ENCODE measurements at places on chromosomes 2 and 18.
A peak's percentile ranks its signal among the peaks of the same experiment; 100 is the strongest.

GRCh38 chr2:163191372-163191771, 352.8 kb upstream of the KCNH7 start:
- DNase-seq = peak; percentile 54

DNA sequence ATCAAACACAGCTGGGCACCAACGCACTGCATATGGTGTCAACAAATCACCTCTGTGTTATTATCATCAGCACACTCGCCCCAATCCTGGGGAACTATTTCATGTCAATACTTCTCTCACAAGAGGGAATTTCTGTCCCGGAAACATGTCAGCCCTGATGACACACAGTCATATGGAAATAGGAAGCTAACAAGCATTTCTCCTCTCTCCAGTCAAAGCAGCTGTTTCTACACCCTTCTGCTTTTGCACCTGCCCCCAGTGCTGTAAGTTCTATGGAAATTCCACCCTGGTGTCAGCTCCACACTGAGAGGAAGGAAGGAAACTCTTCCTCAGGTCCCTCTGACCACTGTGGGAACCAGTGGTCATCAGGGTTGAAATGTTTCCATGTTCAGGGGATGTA, 447.6 kb upstream of the ID2 start:
- DNase-seq = no peak

GRCh38 chr2:172924097-172924660, 151.5 kb upstream of the MAP3K20 start:
- no peak for DNase-seq

GRCh38 chr2:200847269-200847668, 17.2 kb downstream of the CLK1 start:
- no peak for DNase-seq

DNA sequence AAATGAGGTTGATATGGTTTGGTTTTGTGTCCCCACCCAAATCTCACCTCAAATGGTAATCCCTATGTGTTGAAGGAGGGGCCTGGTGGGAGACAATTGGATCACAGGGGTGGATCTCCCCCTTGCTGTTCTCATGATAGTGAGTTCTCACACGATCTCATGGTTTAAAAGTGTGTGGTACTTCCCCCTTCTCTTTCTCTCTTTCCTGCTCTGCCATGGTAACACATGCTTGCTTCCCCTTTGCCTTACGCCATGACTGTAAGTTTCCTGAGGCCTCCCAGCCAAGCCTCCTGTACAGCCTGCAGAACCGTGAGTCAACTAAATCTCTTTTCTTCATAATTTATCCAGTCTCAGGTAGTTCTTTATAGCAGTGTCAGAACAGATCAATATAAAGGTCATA, 24.7 kb upstream of the FAM124B start:
- DNase-seq = no peak

DNA sequence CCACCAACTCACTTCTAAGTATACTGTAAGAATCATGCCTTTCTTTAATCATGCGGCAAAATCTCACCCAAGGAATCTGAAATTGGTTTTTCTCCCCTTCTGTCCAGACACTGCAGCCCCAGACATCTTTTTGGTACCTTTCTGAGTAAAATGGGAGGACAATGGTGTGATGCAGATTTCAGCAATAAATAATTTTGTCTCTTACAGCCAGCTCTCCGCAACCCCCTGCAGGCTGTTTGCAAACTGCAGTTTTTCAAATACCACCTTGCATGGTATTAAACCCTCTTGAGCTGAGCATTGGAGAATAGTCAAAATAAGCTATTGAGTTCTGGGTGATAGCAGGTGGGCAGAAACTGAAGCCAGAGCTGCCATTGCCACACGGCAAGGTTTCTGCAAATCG, 32.2 kb downstream of the GPR39 start:
- DNase-seq = peak; percentile 27

DNA sequence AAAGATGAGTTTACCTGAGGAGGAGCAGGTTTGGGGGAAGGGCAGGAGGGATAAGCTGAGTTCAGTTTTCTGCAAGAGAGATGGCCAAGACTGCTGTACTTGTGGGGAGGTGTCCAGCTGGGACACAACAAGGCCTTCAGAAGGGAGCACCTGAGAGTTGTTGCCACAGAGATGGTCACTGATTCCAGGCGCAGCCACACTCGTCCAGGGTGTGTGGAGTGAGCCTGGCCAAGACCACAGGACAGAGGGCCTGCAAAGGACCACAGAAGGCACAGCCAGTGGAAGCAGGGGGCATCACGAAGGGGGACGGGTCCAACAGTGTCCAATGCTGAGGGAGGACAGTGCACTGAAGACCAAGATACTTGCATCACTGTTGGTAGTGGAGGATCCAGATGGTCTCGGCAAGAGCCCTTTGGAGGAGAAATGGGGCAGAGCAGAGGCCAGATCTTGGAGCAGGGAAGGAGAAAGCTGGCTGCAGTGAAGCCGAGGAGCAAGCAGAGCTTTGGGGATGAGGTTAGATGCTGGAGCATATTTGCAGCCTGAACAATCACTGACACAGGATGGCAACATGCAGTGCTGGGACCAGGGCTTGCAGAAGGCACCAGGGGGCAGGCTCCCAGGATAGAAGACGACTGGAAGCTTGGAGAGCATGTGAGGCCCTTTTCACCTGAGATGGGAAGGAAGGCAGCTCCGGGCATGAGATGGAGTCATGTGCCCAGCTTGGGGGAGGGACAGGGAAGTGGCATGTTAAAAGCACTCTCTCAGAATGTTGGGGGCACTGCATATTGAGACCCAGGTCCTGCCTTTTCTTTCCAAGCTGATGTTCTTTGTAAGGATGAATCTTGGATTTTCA, 214.0 kb downstream of the CYP26B1 start:
- no peak for DNase-seq

DNA sequence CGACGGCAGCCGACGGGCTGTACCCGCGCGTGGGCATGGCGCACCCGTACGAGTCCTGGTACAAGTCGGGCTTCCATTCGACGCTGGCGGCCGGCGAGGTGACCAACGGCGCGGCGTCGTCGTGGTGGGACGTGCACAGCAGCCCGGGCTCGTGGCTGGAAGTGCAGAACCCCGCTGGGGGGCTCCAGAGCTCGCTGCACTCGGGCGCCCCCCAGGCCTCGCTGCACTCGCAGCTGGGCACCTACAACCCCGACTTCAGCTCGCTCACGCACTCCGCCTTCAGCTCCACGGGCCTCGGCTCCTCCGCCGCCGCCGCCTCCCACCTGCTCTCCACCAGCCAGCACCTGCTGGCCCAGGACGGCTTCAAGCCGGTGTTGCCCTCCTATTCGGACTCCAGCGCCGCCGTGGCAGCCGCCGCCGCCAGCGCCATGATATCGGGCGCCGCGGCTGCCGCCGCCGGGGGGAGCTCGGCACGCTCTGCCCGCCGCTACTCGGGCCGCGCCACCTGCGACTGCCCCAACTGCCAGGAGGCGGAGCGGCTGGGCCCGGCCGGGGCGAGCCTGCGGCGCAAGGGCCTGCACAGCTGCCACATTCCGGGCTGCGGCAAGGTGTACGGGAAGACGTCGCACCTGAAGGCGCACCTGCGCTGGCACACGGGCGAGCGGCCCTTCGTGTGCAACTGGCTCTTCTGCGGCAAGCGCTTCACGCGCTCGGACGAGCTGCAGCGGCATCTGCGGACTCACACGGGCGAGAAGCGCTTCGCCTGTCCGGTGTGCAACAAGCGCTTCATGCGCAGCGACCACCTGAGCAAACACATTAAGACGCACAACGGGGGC, 2.0 kb downstream of the SP9 start:
- peak; percentile 71 for DNase-seq

GRCh38 chr18:59593291-59593717, 103.9 kb downstream of the CCBE1 start:
- DNase-seq = no peak

- no peak for DNase-seq
Measured at GRCh38 chr2:239092571-239093294, 244.8 kb downstream of the TWIST2 start.

GRCh38 chr2:224890372-224890771, 151.9 kb downstream of the DOCK10 start:
- no peak for DNase-seq

- DNase-seq = no peak
Measured at GRCh38 chr2:62382122-62382521, 123.9 kb downstream of the TMEM17 start.

GRCh38 chr2:106108351-106108750, 85.8 kb downstream of the UXS1 start:
- peak; percentile 41 for DNase-seq

- no peak for DNase-seq
Measured at GRCh38 chr2:85405201-85406059, 4.7 kb downstream of the CAPG start.

- no peak for DNase-seq
Measured at GRCh38 chr2:57156231-57156924, 890.2 kb upstream of the VRK2 start.

GRCh38 chr2:197950724-197951123, 146.3 kb downstream of the PLCL1 start:
- no peak for DNase-seq

GRCh38 chr2:186426153-186427016, 59.7 kb upstream of the ZC3H15 start:
- DNase-seq = no peak

DNA sequence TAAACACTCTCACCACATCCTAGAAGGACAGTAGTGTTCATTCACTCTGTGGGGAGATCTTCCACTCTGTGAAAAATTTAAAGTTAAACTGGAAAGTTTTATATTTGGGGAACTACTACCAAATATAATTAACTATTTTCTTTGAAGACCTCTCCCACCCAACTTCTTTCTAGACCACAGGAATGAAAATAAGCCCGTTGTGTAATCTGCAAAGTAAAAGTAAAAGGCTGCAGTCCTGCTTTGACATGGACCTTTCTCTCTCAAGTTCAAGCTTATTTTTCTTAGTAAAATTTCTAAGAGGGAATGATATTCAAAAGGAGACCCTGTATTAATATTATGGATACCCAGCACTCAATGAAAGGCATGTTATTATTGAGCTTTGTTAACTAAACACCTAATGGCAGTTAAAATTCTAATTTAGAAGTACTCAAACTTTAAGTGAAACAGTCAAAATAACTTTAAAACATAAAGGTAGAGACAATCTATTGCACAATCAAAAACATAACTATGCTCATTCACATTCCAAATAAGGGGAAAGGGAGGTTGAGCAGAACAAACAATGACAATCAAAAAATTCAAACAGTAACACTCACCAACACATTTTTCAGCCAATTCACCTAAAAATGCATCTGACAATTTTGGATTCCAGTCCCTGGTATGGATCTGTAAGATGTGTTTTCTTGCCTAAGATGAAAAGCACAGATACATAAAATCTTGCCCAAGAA, 98.5 kb downstream of the ATAD2B start:
- DNase-seq = no peak

DNA sequence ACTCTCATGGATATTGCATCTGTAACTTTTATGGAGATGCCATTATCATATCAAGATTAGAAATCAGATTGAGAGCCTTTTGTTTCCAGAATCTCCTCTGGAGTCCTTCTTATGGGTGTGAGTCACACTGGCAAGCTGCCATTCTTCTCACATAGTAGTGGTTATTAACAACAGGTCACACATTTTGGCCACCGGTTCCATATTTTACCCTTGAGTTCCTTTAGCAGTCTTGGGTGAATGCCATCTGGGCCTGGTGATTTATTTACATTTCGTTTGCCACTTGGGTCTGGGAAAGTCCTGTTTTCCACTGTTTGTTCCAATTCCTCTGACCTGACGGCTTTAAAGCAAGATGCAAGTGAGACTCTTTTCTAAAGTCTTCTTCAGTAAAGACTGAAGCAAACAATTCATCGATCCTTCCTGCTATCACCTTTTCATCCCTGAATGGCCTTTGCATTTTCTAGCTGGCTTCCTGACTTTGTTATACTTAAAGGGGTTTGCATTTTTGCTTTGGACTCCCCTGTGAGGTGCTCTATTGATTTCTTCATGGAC, 80.5 kb upstream of the CAVIN2 start:
- no peak for DNase-seq

- DNase-seq = no peak
Measured at GRCh38 chr18:61669320-61669719, 223.5 kb downstream of the RNF152 start.

GRCh38 chr2:45373534-45373933, 237.5 kb downstream of the SRBD1 start:
- DNase-seq = no peak

GRCh38 chr2:132668189-132668823, 1.7 kb downstream of the LYPD1 start:
- peak; percentile 40 for DNase-seq

DNA sequence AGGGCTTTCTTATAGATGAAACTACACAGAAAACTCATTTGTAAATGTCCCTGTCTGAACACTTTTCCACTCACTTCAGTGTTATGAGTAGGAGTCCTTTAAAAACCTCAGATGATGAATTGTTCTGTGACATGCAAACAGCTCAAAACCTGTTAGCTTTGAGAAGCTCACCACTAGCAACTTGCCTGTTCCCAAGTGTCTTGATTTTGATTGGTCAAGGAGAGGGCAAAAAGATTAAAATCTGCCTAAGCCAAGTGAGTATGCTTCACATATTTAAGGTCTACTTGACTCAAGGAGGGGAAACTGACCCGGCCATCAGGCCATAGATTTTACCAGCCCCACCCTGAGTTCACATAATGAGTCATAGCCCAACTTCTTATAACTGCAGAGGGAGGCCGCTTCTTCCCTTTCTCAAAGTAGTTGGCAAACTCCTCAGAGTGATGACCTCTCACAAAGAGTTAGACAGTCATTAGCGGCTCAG, 45.2 kb upstream of the MEIS1 start:
- peak; percentile 42 for DNase-seq

DNA sequence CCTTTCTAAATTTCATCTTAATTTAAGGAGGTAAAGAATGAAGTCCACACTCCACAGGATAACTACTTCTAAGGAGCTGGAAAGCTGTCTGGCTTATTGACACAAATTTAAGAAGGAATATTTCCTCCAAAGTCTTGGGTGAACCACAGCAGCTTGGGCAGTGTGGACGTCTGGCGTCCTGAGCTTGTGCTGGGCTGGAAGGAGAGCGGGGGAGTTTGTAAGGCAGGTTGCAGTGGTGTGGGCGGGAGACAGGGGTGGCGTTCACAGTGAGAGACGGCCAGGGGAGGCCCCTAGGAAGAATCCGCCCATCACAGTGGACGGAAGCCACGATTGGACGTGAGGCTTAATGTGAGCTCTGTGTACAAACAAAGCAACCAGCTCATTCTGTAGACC, 25.7 kb downstream of the ADI1 start:
- peak; percentile 54 for DNase-seq

- DNase-seq = no peak
Measured at GRCh38 chr2:45699032-45699658, 47.7 kb downstream of the PRKCE start.

DNA sequence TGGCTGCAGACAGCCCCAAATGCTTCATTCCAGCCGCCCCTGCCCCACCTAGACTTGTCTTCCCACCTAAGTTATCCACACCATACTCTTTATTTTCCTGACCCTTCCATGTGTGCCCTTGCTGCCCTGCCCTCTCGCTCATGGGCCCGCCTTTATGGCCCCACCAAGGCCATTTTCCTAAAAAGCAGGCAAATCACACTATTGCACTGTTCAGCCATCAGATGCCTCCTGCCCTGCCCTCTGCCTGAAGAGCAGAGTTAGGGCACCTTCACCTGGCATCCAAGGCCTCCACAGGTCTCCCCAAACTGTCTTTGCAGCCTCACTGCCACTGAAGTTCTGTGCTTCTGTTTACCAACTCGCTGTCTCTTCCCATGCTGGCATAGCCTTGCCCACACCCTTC, 496.7 kb downstream of the EIPR1 start:
- DNase-seq = no peak
